ENCODE measurements at places on chromosomes 3 and 15. TPM values are rescaled to one million over a fixed set of nuclear protein-coding genes. Genes with fewer than 3 reads are reported as not detected.

The CYP1A2 gene
- not detected for total RNA-seq

GRCh38 chr15:50227076-50227475 lies 38.5 kb downstream of the HDC start:
- DNase-seq, result no peak

The OR5H14 gene
- total RNA-seq, result not detected

- peak; percentile 50 for DNase-seq
Measured at GRCh38 chr15:63492541-63493077, 11.8 kb upstream of the USP3 start.

DNA sequence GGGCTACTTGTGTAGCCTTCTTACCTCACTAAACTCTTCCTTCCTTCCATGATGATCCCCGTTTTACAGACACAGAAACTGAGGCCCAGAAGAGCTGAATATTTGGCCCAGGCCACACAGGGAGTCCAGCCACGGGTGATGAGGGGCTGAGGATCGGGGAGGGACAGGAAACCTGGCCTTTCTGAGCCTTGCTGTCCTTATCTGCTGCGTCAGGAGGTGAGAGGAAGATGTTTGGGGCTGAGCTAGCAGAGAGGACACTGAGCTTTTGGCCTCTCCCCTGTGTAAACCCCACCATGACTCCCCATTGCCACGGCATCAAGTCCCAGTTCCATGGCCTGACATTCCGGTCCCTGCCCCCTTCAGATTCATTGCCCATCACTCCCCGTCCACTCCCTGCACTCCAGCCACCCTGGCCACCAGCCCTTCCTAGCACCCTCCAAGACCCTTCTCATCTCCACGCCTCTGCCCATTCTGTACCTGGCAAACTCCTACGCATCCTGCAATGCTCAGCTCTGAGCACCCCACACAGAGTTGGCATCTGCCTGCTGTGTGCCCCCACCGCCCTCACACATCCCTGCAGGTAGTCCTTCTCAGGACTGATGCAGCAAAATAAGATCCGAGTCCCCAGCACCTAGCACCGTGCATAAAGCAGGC lies 103.0 kb downstream of the FBLN2 start:
- DNase-seq, result no peak

The TMC3 gene
- total RNA-seq, result 0.10 TPM

The CDV3 gene
- total RNA-seq, result 109 TPM

The ZNF619 gene
- 5.3 TPM for total RNA-seq

The CXCR6 gene
- total RNA-seq, result 0.44 TPM

- no peak for DNase-seq
Measured at GRCh38 chr3:159174715-159175692, 373.1 kb downstream of the MFSD1 start.

The ISL2 gene
- not detected for total RNA-seq

- no peak for DNase-seq
Measured at GRCh38 chr3:69423463-69424155, 37.7 kb upstream of the FRMD4B start.

GRCh38 chr3:126340596-126340942 lies 16.6 kb downstream of the KLF15 start:
- no peak for DNase-seq

DNA sequence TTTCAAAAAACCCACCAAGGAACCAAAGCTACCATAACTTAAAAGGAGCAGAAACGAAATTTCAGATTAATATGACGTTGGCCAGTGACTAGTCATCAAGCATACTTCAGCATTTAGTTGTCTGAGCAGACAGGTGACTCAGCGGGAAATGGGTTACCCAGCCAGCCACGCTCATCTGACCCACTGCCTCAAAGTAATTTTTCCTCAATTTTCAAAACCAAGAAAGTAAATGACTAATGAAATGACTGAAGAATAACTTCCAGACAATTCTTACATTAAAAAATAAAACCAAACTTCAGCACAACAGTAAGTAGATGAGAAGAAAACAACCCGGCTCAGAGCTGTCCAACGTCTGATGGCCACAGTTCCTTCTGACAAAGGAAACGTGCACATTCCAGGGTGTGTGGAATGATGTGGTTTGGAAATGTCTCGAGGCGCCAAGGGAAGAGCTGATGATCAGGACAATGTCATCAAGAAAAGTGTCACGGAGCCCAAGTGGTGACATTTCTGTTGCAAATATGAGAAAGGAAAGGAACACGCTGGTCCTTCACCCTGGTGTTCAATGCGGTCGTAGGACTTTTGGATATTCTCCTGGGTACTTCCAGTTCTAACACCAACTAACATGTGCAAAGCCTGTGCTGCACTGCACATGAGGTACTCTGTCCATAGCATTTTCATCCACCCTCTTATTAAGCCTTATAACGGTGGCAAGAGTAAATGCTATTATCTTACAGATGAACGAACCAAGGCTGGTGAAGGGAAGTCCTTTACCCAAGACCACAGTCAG lies 79.1 kb downstream of the FOXP1 start:
- DNase-seq, result no peak

DNA sequence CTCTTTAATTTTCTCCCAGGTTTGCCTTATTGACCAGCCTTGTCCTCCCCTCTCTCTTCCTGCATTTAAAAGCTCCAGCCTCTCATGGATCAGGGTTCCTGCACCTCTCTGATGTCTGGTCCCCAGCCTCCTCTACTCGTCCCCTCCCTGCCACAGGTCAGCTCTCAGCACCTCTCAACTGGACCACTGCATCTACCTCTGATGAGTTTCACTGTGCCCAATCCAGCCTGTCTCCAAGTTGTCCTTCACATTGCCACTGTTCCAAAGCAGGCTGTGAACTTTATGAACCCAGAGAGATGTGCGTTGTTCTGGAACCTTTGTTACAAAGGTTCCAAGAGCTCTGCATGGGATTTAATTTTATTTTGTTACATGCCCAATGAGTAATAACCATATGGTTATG lies 76.6 kb downstream of the SLCO3A1 start:
- no peak for DNase-seq

- no peak for DNase-seq
Measured at GRCh38 chr15:63218100-63218808, 28.8 kb downstream of the RAB8B start.

The ADAMTS7 gene
- 0.61 TPM for total RNA-seq

The GOLGA8G gene
- total RNA-seq, result not detected

DNA sequence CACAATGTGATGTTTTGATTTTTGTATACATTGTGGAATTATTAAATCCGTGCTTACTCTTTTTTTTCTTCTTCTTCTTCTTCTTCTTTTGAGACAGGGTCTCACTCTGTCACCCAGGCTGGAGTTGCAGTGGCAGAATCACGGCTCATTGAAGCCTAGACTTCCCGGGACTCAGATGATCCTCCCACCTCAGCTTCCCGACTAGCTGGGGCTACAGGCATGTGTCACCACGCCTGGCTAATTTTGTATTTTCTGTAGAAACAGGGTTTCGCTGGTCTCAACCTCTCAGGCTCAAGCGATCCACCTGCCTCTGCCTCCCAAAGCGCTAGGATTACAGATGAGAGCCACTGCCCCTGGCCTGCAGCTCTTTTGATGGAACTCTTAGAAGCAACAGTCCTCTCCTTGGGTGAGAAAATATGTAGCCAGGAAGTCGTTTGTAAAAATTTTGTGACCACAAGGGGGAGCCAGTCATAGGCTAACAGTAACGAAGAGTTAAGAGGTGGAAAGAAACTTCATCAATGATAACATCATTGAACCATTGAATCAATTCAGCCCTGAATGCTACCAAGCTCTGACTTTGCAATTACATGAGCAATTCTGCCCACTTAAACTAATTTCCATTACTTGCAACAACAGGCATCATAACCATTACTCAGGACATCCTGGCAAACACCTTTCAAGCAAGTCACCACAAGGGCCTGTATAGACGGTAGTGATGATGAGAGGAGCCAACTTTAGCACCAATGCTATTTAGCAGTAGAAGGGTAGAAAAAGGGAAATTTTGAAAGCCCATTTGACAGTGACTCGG lies 16.7 kb upstream of the CMTM7 start:
- DNase-seq, result no peak

The CPA3 gene
- total RNA-seq, result 6.3 TPM

GRCh38 chr3:25033407-25034029 lies 394.5 kb upstream of the RARB start:
- DNase-seq, result no peak

DNA sequence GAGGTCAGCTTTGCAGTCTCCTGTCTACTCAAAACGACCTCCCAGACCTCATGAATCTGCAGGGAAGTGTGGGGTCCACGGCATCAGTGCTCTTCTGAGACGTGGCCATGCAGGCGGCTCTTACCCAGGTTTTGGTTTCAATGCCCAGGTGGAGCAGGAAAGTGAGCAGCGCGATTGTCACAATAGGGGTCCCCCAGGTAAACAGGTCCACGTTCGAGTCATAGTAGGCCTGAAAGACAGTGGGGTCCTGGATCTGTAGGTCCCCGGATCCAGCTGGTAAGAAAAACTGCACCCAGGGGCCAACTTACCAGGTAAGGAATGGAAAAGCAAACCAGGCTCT lies 182.5 kb downstream of the ATP10A start:
- DNase-seq, result no peak

GRCh38 chr3:111858642-111859041 lies 423 bp upstream of the PHLDB2 start:
- no peak for DNase-seq

GRCh38 chr15:22231603-22232002 lies 151.3 kb downstream of the OR4M2 start:
- no peak for DNase-seq

The STRIT1 gene
- total RNA-seq, result 0.42 TPM

GRCh38 chr3:49842843-49843517 lies 13.4 kb downstream of the TRAIP start:
- DNase-seq, result no peak

DNA sequence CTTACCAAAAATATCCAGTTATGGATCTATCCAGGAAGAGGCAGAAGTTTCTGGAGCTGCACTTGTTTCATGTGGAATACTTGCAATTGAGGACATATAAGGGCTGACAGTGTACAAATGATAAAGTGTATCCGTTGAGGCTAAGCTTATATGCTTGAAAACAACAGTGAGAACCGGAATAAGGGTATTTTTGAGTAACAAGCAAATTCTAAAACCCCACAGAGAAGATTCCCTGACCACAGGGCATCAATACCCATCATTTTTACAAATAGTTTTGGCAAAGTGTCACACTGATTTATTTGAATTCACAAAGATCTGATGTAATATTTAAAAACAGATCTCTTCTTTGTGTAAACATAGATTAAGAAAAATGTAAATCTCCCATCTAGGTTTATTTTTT lies 208.4 kb downstream of the FMN1 start:
- no peak for DNase-seq

The SCG5 gene
- 0.61 TPM for total RNA-seq

DNA sequence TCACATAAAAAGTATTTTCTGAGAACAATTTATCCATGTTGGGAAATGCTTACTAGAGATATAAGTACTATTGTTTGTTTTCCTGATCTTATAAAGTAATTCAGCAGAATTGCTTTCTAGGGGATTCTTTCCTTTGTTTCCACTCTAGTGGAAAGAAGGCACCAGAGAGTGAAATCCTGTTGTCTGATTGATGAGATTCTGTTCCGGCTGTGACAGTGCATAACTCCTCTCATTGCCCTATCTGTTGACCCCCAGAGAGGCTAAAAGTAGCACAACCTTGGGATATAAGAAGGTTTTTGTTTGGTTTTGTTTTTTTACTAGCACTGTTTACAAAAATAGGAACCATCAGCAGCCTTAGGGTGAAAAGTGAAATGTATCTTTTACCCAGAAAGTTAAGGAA lies 114.1 kb downstream of the ALCAM start:
- DNase-seq, result no peak

DNA sequence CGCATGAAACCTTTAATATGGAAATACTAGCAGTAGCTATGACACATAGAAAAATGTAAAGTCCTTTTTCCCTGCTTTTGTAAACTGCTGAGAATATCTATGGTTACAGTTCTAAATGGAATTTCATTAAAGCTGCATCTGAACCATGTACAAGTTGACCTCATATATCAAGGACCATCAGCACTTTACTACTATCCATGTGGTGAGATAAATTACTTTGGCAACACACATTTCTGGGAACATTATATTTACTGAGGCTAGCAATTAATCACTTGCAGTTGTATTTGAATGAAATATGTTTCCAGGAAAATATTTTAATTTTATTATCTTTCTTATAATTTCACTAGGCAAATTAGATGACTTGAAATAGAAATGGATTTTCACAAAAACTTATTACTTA lies 545.5 kb downstream of the NAALADL2 start:
- DNase-seq, result no peak

DNA sequence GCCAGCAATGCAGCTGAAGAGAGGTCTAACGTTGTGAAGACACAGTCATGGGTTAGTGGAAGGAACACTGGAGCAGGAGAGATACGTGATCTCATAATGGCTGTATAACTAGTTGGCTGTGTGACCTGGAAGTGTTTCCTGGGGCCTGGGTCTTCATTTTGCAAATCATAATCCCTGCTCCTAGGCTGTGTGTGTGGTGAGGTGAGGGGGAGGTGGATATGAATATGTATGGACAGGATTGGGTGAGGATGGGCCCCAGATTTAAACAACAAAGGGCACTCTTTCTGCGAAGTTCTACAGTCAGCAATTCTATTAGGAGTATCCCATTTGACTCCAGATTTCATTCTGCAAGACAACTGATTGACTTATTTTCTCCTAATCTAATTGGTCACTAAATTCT lies 41.3 kb downstream of the ANKRD28 start:
- DNase-seq, result no peak

The SGO1 gene
- total RNA-seq, result 2.2 TPM

DNA sequence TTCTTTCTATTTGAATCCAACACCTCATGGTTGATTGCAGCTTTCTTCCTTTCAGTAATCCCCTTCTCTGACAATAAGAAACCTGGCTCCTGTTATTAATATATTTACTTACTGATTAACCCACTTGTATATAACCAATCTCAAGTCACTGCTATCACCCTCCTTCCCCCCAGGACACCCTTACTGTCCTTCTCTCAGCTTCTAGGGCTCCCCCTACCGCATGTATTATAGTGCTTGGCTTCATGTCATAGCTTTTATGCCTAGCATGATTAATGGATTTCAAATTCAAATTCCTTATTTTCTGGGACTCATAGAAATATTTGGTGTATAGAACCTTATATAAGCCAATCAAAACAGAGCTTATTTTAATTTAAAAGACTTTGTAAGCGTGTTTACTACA lies 75.7 kb upstream of the BNIP2 start:
- no peak for DNase-seq

The DZIP1L gene
- 45.0 TPM for total RNA-seq

Measured in lower leg skin (tissue), 4 donors.